ENCODE measurements at places on chromosomes 12 and 14. TPM values are rescaled to one million over a fixed set of nuclear protein-coding genes. Genes with fewer than 3 reads are reported as not detected.

- no peaks in the 10 kb centered on the region for H3K27me3 ChIP-seq
- H3K4me1 ChIP-seq: no peaks in the 10 kb centered on the region
- H3K4me3 ChIP-seq: no peak overlapping the region
- H3K36me3 ChIP-seq: peaks cover 41% of the 10 kb centered on the region
- no peak for DNase-seq
- no peak overlapping the region for H3K27ac ChIP-seq
Measured at GRCh38 chr12:131421509-131422186, 289.2 kb upstream of the SFSWAP start.

- no peaks in the 10 kb centered on the region for H3K4me1 ChIP-seq
- no peak for DNase-seq
- no peak overlapping the region for H3K27ac ChIP-seq
- H3K27me3 ChIP-seq: no peaks in the 10 kb centered on the region
Measured at GRCh38 chr14:99672506-99673304, 11.4 kb upstream of the CYP46A1 start.

Gene KCNK10
- total RNA-seq: 0.29 TPM

DNA sequence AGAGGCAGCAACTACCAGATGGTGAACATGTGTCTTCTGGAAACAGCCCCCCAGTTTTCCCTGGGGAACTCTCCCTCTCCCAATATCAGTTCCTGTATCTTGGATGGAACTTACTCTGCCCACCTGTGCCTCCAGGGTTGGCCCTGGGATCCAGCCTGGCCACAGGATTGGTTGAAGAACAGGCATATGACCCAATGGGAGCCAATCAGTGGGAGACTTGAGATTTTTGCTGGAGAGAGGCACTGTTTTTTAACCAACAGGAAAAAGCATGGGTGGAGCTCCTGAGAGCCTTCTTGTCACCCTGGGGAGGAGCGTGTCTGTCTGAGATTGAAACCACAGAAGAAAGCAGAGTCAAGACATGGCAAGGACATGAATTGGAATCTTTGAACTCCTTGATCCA is 33.6 kb upstream of the COX6A1 start:
- H3K4me3 ChIP-seq: no peak overlapping the region
- H3K27me3 ChIP-seq: no peaks in the 10 kb centered on the region
- DNase-seq: no peak
- H3K4me1 ChIP-seq: peaks cover 3% of the 10 kb centered on the region
- no peak overlapping the region for H3K27ac ChIP-seq

GRCh38 chr14:58763210-58763609 is 125.4 kb downstream of the DACT1 start:
- H3K27me3 ChIP-seq: peaks cover 6% of the 10 kb centered on the region
- H3K4me3 ChIP-seq: no peak overlapping the region
- no peak overlapping the region for H3K27ac ChIP-seq
- no peaks in the 10 kb centered on the region for H3K36me3 ChIP-seq

GRCh38 chr14:101187816-101188570 is 284.5 kb upstream of the RTL1 start:
- no peaks in the 10 kb centered on the region for H3K27me3 ChIP-seq
- H3K4me3 ChIP-seq: no peak overlapping the region
- H3K4me1 ChIP-seq: no peaks in the 10 kb centered on the region
- peak; percentile 41 for DNase-seq
- no peaks in the 10 kb centered on the region for H3K36me3 ChIP-seq

Gene SLC25A21
- total RNA-seq: 7.1 TPM

Gene SERPINA4
- total RNA-seq: not detected

DNA sequence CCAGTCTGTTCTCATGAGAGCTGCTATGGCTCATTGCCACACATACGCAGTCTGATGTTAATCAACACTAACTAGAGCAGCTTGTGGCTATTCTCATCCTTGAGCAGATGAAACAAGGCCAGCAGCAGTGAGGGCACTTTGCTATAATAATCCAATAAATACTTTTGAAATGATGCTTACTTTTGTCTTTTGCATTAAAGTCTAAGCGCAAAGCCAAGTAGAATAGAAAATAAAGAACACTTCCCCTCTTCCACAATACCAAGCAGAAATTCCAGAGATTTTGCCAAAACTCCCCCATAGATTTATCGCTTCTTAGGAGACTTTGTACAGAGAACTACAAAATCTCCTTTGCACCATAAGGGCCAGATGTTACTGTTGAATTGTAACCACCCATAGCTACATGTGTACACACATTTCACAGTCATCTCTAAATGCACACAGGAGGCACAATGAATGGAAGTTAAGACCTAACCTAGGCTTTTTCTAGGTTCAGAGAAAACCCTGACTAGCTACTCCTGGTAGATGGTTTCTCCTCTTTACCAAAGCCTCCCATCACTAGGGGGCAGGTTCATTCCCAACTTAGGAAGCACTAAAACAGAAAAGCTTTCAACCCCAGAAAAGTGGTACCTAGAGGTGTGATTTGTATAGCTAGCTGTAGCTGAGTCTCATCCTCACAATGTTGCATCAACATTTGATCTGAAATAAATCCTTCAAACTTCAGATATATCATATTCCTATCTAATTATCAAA is 119.3 kb downstream of the HMGA2 start:
- H3K27ac ChIP-seq: no peak overlapping the region
- H3K36me3 ChIP-seq: no peaks in the 10 kb centered on the region
- DNase-seq: no peak
- no peaks in the 10 kb centered on the region for H3K4me1 ChIP-seq

DNA sequence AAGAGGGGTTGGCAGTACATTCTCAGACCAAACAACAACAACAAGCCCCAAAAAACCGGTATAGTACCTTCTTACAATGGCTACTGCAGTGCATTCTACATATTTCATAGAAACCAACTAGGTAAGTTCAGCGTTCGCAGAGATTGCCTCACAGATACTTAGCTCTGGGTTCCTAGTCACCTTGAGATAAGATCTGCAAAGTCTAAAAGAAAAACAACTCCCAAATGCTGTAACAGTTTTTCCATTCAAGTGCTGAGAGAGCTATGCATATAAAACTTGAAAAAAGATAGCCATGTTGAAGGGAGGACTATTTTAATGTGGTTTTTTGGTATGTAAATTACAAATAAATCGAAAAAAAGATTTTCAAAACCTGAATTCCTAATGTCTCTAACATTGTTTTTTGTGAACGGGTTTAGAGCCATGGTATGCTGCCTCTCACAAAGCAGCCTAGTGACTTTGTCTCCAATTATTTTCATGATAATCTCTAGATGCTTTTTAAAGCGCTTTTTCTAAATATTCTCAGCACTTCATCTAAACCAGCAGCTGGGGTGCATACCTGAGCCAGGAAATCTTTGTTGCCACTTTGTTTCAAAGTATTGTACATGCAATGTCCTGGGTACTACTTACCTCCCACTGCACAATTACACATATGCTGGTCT is 56.6 kb upstream of the CRACR2A start:
- no peak for DNase-seq
- H3K4me3 ChIP-seq: no peak overlapping the region
- H3K27ac ChIP-seq: no peak overlapping the region
- peaks cover 11% of the 10 kb centered on the region for H3K36me3 ChIP-seq
- H3K27me3 ChIP-seq: no peaks in the 10 kb centered on the region

Gene GLIPR1L1
- 1.9 TPM for total RNA-seq

- H3K4me3 ChIP-seq: no peak overlapping the region
- H3K4me1 ChIP-seq: no peaks in the 10 kb centered on the region
- peaks cover 8% of the 10 kb centered on the region for H3K36me3 ChIP-seq
- H3K27ac ChIP-seq: no peak overlapping the region
- H3K27me3 ChIP-seq: no peaks in the 10 kb centered on the region
Measured at GRCh38 chr14:24369907-24370687, 2.1 kb downstream of the NFATC4 start.

Gene MAPK1IP1L
- 133 TPM for total RNA-seq

DNA sequence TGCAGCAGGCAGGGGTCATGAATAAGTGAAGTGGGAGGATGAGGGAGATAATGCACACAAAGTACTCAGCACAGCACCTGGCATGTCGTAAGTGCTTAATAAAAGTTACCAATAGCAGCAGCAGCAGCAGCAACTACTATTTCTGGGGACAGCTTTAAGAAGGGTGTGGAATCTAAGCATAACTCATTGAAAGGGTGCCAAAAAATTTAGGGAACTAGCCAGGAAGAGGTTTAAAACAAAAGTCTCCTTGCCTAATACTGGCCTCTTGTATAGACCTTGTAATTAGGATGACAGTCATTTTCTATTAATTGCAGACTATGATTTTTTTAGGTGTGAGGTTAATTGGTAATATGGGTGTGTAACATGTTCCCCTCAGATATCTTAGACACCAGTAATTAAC is 179.9 kb downstream of the PTPN11 start:
- DNase-seq: no peak
- H3K27me3 ChIP-seq: peaks cover 7% of the 10 kb centered on the region
- no peak overlapping the region for H3K27ac ChIP-seq
- no peaks in the 10 kb centered on the region for H3K4me1 ChIP-seq

Gene PAPLN
- total RNA-seq: 6.9 TPM

DNA sequence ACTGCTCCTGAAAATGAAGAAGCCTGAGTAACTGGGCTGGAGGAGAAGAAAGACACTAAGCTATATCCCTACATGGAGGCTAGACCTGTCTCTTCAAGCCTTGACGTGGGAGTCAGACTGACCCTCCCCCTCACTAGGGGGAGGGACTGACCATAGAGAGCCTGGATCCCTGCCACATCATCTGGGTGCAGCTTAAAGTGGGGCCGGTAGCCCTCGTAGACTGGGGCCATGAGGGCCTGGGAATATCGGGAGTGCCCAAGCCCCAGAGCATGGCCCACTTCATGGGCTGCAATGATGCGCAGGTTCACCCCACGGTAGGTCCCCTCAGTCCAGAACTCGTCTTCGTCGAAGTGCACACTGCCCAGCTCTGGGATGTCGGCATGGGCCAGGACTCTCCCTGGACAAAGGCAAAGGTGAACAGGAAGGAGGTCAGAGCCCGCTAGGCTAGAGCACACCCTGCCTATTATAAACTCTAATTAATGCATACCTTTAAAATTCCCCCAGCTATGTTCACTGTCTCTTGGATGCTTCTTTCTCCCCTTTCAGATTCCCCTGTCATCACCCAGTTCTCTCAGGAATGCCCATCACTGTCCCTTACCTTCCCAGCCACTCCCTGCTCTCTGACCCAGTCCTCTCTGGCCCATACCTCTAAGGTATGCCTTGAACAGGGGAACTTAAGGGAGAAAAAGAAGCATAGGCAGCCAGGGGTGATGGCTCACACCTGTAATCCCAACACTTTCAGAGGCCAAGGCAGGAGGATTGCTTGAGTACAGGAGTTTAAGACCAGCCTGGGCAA is 3.2 kb downstream of the MMP19 start:
- no peak for DNase-seq
- no peak overlapping the region for H3K27ac ChIP-seq
- H3K4me1 ChIP-seq: no peaks in the 10 kb centered on the region
- no peaks in the 10 kb centered on the region for H3K27me3 ChIP-seq
- no peaks in the 10 kb centered on the region for H3K36me3 ChIP-seq

- no peaks in the 10 kb centered on the region for H3K27me3 ChIP-seq
- H3K4me1 ChIP-seq: peaks cover 12% of the 10 kb centered on the region
- H3K27ac ChIP-seq: no peak overlapping the region
- DNase-seq: no peak
- H3K4me3 ChIP-seq: 0 out of 3 replicates have a peak overlapping the region, but pooled peaks have one; percentile 15
Measured at GRCh38 chr14:61467296-61467695, 145.9 kb downstream of the PRKCH start.

- peaks cover 6% of the 10 kb centered on the region for H3K36me3 ChIP-seq
- no peaks in the 10 kb centered on the region for H3K27me3 ChIP-seq
- H3K4me1 ChIP-seq: peaks cover 5% of the 10 kb centered on the region
Measured at GRCh38 chr12:28512876-28513275, 322.6 kb downstream of the CCDC91 start.

- DNase-seq: no peak
- H3K27me3 ChIP-seq: no peaks in the 10 kb centered on the region
- H3K4me1 ChIP-seq: no peaks in the 10 kb centered on the region
- no peak overlapping the region for H3K27ac ChIP-seq
- no peak overlapping the region for H3K4me3 ChIP-seq
Measured at GRCh38 chr12:40012711-40013110, 93.2 kb downstream of the SLC2A13 start.

DNA sequence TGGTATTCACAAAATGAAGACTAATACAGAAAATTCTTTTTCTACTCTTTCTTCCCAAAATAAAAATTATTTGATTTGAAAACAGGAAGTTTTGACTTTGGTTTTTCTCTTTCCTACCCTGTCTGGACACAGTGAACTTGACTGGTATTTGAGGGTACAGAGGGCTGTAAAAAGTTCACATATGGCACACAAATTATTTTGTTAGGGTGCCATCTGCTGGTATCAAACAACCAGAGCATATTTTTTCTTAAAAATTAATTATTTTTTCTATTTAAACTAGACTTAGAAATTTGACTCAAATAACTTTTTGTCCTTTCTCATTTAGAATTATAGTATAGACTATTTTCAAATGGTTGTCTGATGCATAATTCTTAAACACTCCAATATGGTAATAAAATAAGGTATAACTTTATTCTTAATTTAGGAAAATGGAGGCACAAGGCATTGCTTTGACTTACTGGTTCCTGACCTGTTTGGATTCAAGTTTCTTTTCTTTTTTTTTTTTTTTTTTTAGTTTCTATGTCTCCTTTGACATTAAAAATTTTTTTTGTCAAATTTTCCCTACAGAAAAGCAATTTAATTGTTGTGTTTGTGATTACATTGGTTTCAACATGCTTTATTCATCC is 390.6 kb downstream of the PRKD1 start:
- H3K27me3 ChIP-seq: no peaks in the 10 kb centered on the region
- no peaks in the 10 kb centered on the region for H3K36me3 ChIP-seq
- H3K4me3 ChIP-seq: no peak overlapping the region
- no peak for DNase-seq

Gene PELI2
- total RNA-seq: 16.2 TPM

DNA sequence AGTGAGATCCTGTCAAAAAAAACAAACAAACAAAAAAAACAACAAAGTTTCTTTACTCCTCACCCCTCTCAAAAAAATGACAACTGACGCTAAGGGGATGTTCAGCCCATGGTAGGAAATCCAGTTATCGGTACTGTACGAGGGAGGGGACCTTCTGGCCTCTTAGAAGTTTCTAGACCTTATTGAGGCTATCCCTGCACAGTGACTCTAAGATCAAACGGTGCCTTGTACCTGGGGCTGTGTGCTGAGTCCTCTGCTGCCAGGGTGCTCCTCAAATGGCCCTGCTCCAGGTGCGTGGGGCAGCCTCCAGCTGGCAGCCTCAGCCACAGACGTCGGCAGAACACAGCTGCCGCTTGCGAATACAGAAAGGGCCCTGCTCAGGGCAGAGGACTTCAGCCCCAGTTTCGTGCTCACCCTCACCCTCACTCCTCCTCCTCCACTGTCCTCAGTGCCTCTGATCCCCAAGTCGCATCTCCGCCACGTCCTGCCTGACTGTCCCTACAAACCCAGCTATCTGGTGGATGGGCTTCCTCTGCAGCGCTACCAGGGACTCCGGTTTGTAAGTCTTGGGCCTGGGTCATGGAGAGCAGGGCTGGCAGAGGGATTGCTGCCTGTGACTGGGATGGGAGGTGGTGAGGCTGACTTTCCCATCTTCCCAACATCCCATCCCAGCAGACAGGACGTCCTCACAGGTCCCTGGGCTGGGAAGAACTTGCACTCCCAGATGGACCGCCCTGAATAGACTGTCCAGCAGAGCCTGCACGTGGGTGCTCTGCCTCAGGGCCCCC is 90.9 kb downstream of the B4GALNT3 start:
- peaks cover 14% of the 10 kb centered on the region for H3K36me3 ChIP-seq
- H3K4me3 ChIP-seq: no peak overlapping the region
- H3K4me1 ChIP-seq: no peaks in the 10 kb centered on the region
- H3K27ac ChIP-seq: no peak overlapping the region
